ENCODE measurements at places on chromosomes 7 and 10.

DNA sequence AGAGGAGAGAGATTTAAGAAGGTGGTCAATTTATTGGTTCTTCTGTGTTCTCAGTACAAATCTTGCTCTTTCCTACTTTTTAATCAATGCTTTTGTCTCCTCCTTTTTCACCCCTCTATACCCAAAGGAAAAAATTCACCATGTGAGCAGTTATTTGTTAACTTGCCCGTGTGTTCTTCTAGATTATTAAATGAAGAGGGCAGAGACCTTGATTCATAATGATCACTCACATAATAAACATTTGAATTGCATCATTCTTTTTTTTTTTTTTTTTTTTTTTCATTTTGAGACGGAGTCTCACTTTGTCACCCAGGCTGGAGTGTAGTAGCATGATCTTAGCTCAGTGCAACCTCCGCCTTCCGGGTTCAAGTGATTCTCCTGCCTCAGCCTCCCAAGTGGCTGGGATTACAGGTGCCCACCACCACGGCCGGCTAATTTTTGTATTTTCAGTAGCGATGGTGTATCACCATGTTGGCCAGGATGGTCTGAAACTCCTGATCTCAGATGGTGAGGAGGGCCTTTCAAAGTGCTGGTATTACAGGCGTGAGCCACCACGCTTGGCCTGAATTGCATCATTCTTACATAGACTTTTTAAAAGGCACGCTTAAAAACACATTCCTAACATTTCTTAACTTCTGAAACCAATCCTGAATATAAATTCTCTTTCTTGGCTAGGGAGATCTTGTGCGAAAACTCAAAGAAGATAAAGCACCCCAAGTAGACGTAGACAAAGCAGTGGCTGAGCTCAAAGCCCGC, 3.6 kb downstream of the GARS1 start:
- peak; percentile 35 for DNase-seq

- DNase-seq: no peak
Measured at GRCh38 chr7:155667241-155667829, 22.9 kb downstream of the RBM33 start.

DNA sequence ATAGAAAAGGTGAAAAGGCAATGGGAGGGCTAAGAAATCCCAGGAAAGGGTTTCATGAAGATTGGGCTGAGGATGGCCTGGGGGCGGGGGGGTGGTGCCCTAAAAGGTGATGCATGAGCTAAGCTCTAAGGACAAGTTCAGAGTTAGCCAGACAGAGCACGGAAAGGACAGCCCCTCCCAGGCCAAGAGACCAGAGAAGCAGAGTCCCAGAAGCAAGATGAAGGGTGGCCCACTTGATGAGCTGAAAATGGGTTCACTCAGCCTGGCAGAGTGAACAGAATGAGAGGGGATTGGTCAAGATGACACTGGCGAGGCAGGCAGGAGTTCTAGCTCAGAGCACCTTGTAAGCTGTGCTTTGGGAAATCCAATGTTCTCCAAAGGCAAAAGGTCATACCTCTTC, 89.4 kb upstream of the GPR26 start:
- DNase-seq: no peak

- DNase-seq: no peak
Measured at GRCh38 chr10:62178568-62178967, 90.1 kb downstream of the RTKN2 start.

DNA sequence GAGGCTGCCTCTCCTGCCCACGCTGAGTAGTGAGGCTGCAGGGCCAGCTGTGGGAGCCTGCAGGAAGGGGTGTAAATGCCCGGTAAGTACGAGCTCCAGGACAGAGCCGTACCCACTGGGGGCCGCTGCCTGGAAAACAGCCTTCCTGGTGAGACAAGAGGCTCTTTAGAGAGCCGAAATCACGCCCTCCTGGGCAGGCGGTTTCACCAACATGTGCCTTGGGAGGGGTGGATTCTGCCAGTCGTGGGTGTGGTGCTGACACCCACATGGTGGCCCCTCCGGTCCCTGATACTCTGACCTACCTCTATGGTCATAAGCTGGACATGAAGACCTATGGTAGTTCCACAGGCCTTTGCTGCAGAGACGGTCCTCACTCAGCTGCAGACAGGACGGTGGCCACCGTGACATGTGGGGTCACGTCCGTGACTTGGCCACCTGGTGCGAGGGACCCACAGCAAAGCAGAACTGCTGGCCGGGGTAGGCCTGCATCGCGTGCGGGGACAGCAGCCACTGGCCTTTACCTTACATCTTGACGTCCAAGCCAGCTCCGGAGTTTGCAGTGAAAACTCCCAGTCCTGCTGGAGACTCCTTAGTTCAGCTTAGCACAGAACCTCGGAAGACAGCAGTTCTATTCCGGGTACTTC, 46.9 kb downstream of the PITRM1 start:
- DNase-seq: no peak

- no peak for DNase-seq
Measured at GRCh38 chr7:82477733-82478515, 34.3 kb upstream of the CACNA2D1 start.

- DNase-seq: peak; percentile 19
Measured at GRCh38 chr10:59708816-59709394, 745 bp downstream of the SLC16A9 start.

GRCh38 chr10:119235356-119235755, 28.0 kb downstream of the GRK5 start:
- no peak for DNase-seq

- peak; percentile 58 for DNase-seq
Measured at GRCh38 chr10:72353028-72353964, 1.4 kb downstream of the DNAJB12 start.
